Activated naive CD8-positive, alpha-beta T cell treated with anti-CD3 and anti-CD28 coated beads, Interleukin-2, amount 50 U/mL, for 24 hours (primary cell): ENCODE measurements at places on chromosomes 1 and 21.

GRCh38 chr1:168472223-168472622 lies 71.6 kb downstream of the XCL2 start:
- H3K4me1 ChIP-seq = peaks cover 52% of the 10 kb centered on the region
- no peak for DNase-seq
- H3K27me3 ChIP-seq = no peaks in the 10 kb centered on the region
- no peak overlapping the region for H3K27ac ChIP-seq
- H3K36me3 ChIP-seq = peaks cover 3% of the 10 kb centered on the region

GRCh38 chr1:207789792-207790787 lies 38.2 kb downstream of the CD46 start:
- H3K4me1 ChIP-seq = no peaks in the 10 kb centered on the region
- H3K4me3 ChIP-seq = no peak overlapping the region
- H3K27ac ChIP-seq = no peak overlapping the region
- H3K36me3 ChIP-seq = peaks cover 7% of the 10 kb centered on the region

- H3K4me1 ChIP-seq = no peaks in the 10 kb centered on the region
- DNase-seq = no peak
- H3K27ac ChIP-seq = no peak overlapping the region
- H3K27me3 ChIP-seq = no peaks in the 10 kb centered on the region
Measured at GRCh38 chr21:29523646-29524045, 224.9 kb downstream of the BACH1 start.

DNA sequence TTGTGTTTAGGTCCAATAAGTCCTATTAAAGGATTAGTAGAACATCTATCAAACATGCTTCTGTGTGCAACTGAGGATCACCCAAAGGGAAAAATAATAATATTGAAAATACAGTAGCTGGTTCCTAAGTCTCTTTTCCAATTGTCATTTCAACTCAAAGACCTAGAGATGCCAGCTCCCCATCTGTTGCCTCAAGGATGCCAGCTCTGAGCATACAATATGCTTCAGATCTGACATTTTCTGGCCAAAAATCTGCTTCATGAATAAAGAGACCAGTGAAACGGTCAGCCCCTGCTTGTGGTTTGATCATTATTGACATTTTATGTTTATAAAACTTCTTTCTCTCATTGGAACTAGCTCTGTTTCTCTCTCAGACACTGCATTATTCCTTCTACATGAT lies 72.9 kb downstream of the CCDC185 start:
- no peak overlapping the region for H3K27ac ChIP-seq
- no peaks in the 10 kb centered on the region for H3K36me3 ChIP-seq
- H3K27me3 ChIP-seq = no peaks in the 10 kb centered on the region
- no peak overlapping the region for H3K4me3 ChIP-seq

- no peak for DNase-seq
- no peak overlapping the region for H3K4me3 ChIP-seq
- peaks cover 6% of the 10 kb centered on the region for H3K27me3 ChIP-seq
- H3K36me3 ChIP-seq = no peaks in the 10 kb centered on the region
Measured at GRCh38 chr1:175287849-175288248, 95.3 kb upstream of the KIAA0040 start.

- no peak overlapping the region for H3K4me3 ChIP-seq
- H3K27me3 ChIP-seq = peaks cover 60% of the 10 kb centered on the region
- H3K27ac ChIP-seq = no peak overlapping the region
- no peaks in the 10 kb centered on the region for H3K36me3 ChIP-seq
- DNase-seq = no peak
- peaks cover 15% of the 10 kb centered on the region for H3K4me1 ChIP-seq
Measured at GRCh38 chr1:156690675-156691036, 13.4 kb upstream of the NES start.

- no peak for DNase-seq
- no peaks in the 10 kb centered on the region for H3K27me3 ChIP-seq
- no peak overlapping the region for H3K4me3 ChIP-seq
- no peaks in the 10 kb centered on the region for H3K36me3 ChIP-seq
Measured at GRCh38 chr1:5709976-5710375, 282.2 kb downstream of the NPHP4 start.

DNA sequence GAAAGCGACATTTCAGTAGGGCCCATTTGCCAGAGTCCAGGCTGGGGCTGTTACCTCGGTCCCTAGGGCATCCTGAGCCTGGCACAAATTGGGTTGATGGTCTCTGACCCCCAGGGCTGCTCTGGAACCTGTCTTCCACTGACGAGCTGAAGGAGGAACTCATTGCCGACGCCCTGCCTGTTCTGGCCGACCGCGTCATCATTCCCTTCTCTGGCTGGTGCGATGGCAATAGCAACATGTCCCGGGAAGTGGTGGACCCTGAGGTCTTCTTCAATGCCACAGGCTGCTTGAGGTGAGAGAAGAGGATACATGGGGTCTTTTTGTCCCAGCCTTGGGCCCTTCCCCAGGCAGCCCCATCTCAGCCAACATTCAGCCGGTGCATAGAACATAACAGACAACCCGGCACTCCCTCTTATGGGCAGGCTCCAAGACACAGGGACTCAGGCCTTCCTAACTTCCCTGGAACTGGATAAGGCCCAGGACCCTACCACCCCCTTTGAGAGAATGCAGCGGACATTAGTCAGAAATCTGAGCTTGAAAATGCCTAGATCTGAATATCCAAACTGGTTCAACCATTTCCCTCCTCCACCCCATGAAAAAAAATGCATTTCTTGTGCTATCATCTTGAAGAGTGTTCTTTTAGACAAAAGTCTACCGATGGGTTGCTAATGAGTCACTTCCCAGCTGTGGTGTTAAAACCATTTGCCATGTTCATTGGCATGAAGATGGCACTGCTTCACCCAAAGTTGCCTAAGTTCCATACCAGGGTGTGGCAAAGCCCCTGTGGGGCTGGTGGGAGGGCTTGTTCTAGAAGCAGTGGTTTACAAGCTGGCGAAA lies 35.4 kb downstream of the PKP1 start:
- no peak overlapping the region for H3K27ac ChIP-seq
- H3K4me3 ChIP-seq = no peak overlapping the region
- DNase-seq = no peak
- no peaks in the 10 kb centered on the region for H3K4me1 ChIP-seq
- H3K36me3 ChIP-seq = no peaks in the 10 kb centered on the region
- peaks cover 3% of the 10 kb centered on the region for H3K27me3 ChIP-seq

DNA sequence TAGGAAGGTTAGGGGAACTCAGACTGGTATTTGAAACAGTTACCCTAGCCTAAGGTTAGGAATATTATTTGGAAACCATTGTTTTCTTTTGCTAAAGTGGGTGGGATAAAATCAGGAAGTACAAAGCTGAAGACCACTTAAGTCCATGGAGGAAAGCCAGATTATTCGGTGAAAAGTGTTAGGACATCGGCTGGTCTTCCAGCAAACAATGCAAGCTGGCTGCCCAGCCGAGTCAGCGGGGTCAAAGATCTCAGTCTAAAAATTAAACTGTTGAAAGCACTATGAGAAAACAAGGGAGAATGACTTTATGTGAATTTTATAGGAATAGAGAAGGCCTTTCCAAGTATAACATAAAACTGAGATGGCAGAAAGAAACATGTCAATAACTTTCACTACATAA lies 231.7 kb downstream of the KCNJ6 start:
- H3K4me1 ChIP-seq = no peaks in the 10 kb centered on the region
- no peak overlapping the region for H3K27ac ChIP-seq
- H3K36me3 ChIP-seq = no peaks in the 10 kb centered on the region

GRCh38 chr1:40341491-40342380 lies 24.6 kb upstream of the COL9A2 start:
- no peak for DNase-seq
- peak overlapping the region; percentile 81 for H3K27ac ChIP-seq
- peaks cover 52% of the 10 kb centered on the region for H3K4me1 ChIP-seq
- H3K27me3 ChIP-seq = no peaks in the 10 kb centered on the region

GRCh38 chr1:216390956-216391355 lies 32.3 kb downstream of the USH2A start:
- H3K27me3 ChIP-seq = no peaks in the 10 kb centered on the region
- H3K36me3 ChIP-seq = no peaks in the 10 kb centered on the region
- no peak for DNase-seq
- no peak overlapping the region for H3K4me3 ChIP-seq
- no peaks in the 10 kb centered on the region for H3K4me1 ChIP-seq
- no peak overlapping the region for H3K27ac ChIP-seq

- H3K27me3 ChIP-seq = no peaks in the 10 kb centered on the region
- no peak for DNase-seq
- H3K4me3 ChIP-seq = no peak overlapping the region
- H3K4me1 ChIP-seq = no peaks in the 10 kb centered on the region
Measured at GRCh38 chr21:44426663-44427191, 28.6 kb upstream of the LRRC3 start.

GRCh38 chr1:216566641-216567205 lies 143.5 kb upstream of the USH2A start:
- H3K36me3 ChIP-seq = no peaks in the 10 kb centered on the region
- H3K27me3 ChIP-seq = no peaks in the 10 kb centered on the region
- H3K27ac ChIP-seq = no peak overlapping the region
- H3K4me3 ChIP-seq = no peak overlapping the region

GRCh38 chr1:27416387-27417111 lies 24.1 kb downstream of the GPR3 start:
- H3K4me1 ChIP-seq = peaks cover 47% of the 10 kb centered on the region
- peak overlapping the region; percentile 25 for H3K27ac ChIP-seq
- peaks cover 43% of the 10 kb centered on the region for H3K36me3 ChIP-seq
- peak; percentile 51 for DNase-seq
- no peaks in the 10 kb centered on the region for H3K27me3 ChIP-seq

DNA sequence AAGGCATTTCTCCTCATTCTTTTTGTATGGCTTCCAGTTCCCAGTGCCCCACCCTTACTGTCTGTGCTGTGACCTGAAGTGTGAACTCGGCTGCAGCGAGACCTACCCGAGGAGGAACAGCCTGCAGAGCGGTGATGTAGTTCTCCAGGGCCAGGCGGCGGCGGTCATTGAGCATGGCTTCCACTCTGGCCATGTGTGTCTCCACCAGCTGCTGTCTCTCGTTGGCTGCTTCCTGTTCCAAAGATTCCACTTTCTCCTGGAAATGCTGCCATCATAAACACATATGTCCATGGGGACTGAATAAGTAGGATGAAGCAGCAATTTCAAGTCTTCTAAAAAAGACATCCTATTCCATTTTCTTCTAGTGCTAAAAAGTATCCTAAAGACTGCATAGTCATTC lies 195.6 kb downstream of the APP start:
- H3K27ac ChIP-seq = no peak overlapping the region
- H3K27me3 ChIP-seq = no peaks in the 10 kb centered on the region
- H3K36me3 ChIP-seq = peaks cover 39% of the 10 kb centered on the region
- H3K4me3 ChIP-seq = no peak overlapping the region

GRCh38 chr1:46675549-46676314 lies 4.1 kb downstream of the TEX38 start:
- H3K4me3 ChIP-seq = peak overlapping the region; percentile 24
- no peak for DNase-seq
- H3K36me3 ChIP-seq = peaks cover 28% of the 10 kb centered on the region
- H3K27me3 ChIP-seq = no peaks in the 10 kb centered on the region
- H3K4me1 ChIP-seq = peaks cover 33% of the 10 kb centered on the region

GRCh38 chr1:18644446-18644845 lies 13.8 kb downstream of the PAX7 start:
- no peaks in the 10 kb centered on the region for H3K36me3 ChIP-seq
- H3K27ac ChIP-seq = no peak overlapping the region
- H3K4me1 ChIP-seq = peaks cover 31% of the 10 kb centered on the region
- H3K27me3 ChIP-seq = peaks cover 78% of the 10 kb centered on the region

DNA sequence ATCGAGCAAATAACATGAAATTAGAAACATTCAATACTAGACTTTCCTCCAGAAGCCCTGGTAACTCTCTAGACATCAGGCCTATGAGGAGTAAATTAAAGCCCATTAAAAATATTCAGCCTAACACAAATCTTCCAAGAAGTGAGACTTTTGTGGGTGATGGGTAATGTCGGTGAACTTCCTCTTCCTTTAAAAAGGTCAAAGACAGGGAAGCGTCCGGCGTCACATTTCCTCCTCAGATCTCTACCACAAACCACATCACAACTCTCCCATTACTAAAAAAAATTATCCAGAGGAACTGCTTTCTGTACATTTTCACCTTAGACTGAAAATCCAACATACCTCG lies 1.4 kb downstream of the EIF4G3 start:
- peak overlapping the region; percentile 83 for H3K4me3 ChIP-seq
- no peaks in the 10 kb centered on the region for H3K27me3 ChIP-seq
- peaks cover 31% of the 10 kb centered on the region for H3K4me1 ChIP-seq
